Ovary (tissue), 10 donors: ENCODE measurements at places on chromosomes 1 and 21.

- DNase-seq = no peak
Observed at GRCh38 chr1:12636098-12636950, 7.6 kb upstream of the AADACL4 start.

GRCh38 chr1:195141294-195141693 is 1466.9 kb downstream of the KCNT2 start:
- no peak for DNase-seq

GRCh38 chr1:39508857-39509305 is 17.4 kb downstream of the BMP8A start:
- DNase-seq = peak; percentile 41

GRCh38 chr1:189633658-189634057 is 844.0 kb downstream of the BRINP3 start:
- DNase-seq = no peak

DNA sequence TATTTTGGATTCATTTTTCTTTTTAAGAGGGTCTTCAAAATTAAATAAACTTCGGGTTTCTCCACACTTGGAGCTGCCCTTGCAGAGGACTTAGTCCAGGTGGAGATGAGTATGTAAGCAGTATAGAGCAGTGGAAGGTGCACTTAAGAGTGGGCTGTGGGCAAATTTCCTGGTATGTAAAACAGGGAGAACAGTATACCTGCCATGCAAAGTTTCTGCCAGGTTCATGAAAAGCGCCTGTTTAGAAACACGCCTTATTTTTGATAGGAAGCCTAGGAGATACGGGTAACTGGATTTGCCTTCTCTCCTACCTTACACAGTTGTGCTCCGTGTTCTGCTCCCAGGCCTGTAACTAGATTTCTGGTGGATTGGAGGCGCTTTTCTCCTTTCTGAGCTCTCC is 1.2 kb downstream of the KDM4A start:
- no peak for DNase-seq

- DNase-seq = peak; percentile 41
Observed at GRCh38 chr1:21175670-21176581, 771 bp downstream of the EIF4G3 start.

- DNase-seq = no peak
Observed at GRCh38 chr21:35748678-35749314, 311.5 kb downstream of the SETD4 start.

- no peak for DNase-seq
Observed at GRCh38 chr1:19759740-19760089, 40.0 kb downstream of the TMCO4 start.

DNA sequence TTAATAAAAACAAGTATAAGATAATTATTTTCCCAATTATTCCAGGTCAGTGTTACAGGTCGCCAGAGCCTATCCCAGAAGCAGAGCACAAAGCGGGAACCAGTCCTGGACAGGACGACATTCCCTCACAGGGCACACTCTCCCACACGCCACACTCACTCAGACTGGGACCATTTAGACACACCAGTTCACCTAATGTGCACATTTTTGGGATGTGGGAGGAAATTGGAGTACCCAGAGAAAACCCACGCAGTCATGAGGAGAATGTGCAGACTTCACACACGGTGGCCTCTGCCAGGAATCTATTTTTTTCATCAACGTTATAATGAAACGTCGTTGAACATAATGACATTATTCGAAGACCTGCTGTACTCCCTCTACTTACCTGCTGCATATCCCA is 20.5 kb upstream of the NRDC start:
- DNase-seq = no peak

- no peak for DNase-seq
Observed at GRCh38 chr1:154467434-154468102, 34.5 kb upstream of the TDRD10 start.

GRCh38 chr1:160806109-160806665 is 10.2 kb downstream of the LY9 start:
- no peak for DNase-seq
